ENCODE measurements at places on chromosomes 16 and 17. TPM values are rescaled to one million over a fixed set of nuclear protein-coding genes. Genes with fewer than 3 reads are reported as not detected.

DNA sequence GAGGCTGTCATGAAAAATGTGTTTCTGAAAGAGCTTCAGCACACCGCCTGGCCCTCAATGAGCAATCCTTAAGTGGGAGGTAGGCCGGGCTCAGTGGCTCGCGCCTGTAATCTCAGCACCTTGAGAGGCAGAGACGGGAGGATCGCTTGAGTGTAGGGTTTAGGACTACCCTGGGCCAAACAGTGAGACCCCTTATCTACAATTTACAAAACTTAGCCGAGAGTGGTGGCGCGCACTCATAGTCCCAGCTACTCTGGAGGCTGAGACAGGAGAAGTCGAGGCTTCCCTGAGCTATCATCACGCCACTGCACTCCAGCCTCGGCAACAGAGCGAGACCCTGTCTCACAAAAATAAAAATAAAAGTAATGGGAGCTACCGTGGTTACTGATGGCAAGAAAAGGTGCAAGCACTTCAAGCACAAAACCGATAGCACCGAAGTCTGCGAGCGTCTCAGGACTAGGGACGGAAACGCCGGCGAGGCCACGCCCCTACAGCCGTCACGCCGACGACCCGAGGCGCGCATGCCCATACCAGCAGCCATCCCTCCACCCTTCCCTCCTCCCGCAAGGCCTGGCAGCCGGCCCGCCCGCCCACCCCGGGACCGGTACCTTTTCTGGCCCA lies 607 bp downstream of the THUMPD1 start:
- no peaks in the 10 kb centered on the region for H3K27me3 ChIP-seq
- DNase-seq: peak; percentile 91
- no peaks in the 10 kb centered on the region for H3K36me3 ChIP-seq
- peak overlapping the region; percentile 96 for H3K27ac ChIP-seq

- H3K4me3 ChIP-seq: no peak overlapping the region
- peaks cover 7% of the 10 kb centered on the region for H3K4me1 ChIP-seq
- peaks cover 14% of the 10 kb centered on the region for H3K36me3 ChIP-seq
- H3K27me3 ChIP-seq: no peaks in the 10 kb centered on the region
- DNase-seq: no peak
- H3K27ac ChIP-seq: no peak overlapping the region
Observed at GRCh38 chr17:75144816-75145512, 9.3 kb downstream of the JPT1 start.

- H3K4me3 ChIP-seq: peak overlapping the region; percentile 84
- peaks cover 69% of the 10 kb centered on the region for H3K4me1 ChIP-seq
- peaks cover 26% of the 10 kb centered on the region for H3K36me3 ChIP-seq
Observed at GRCh38 chr16:57140931-57141668, 44.7 kb downstream of the PSME3IP1 start.

- no peaks in the 10 kb centered on the region for H3K4me1 ChIP-seq
- H3K36me3 ChIP-seq: no peaks in the 10 kb centered on the region
- no peak overlapping the region for H3K4me3 ChIP-seq
- H3K27ac ChIP-seq: no peak overlapping the region
Observed at GRCh38 chr16:86095131-86095752, 196.3 kb downstream of the IRF8 start.

DNA sequence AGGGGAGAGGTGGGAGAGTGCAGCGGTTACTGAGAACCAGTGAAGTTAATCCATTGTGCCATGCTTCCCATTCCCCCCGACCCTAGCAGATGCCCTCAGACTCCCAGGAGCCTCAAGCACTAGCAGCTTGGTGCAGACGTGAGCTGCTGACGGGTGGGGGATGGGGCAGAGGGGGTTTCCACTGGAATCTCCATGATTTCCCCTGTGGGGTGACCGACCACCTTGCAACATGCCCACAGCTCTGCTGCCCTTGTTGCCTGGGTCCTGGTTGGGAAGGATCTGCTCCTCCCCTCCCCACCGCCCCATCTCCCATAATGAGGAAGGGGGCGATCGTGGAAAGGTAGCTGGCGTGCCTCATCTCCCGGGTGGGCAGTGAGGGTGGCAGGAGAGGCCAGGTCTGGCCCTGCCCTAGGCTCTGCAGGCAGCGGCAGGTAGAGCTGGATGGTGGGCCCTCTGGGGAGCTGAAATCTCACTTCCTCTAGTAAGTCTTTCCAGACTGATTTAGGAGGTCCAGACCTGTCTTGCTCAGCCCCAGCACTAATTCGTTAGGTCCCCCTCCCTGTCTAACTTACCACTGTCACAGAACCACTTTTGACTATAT lies 9.6 kb downstream of the FLOT2 start:
- H3K4me1 ChIP-seq: peaks cover 57% of the 10 kb centered on the region
- H3K27me3 ChIP-seq: no peaks in the 10 kb centered on the region
- no peak overlapping the region for H3K27ac ChIP-seq
- no peak for DNase-seq
- no peak overlapping the region for H3K4me3 ChIP-seq

DNA sequence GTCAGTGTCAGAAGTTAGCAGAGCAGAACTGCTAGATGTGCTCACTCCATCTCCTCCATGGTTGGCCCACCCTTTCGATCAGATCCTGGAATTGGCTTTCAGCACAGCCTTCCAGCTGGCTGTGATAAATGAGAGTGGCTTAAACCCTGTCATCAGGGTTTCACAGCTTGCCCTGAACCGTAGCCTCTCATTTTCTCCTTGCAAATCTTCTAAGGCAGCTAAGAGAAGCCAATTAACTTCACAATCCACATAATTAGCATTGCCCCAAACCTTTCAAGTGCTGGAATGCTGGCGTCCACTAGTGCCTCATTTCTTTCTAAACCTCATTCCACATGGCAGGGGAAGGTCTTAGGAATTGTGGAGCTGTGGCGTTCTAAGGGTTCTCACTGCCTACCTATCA lies 21.7 kb downstream of the MILR1 start:
- H3K27ac ChIP-seq: peak overlapping the region; percentile 15
- H3K27me3 ChIP-seq: no peaks in the 10 kb centered on the region
- DNase-seq: no peak
- H3K4me3 ChIP-seq: no peak overlapping the region
- no peaks in the 10 kb centered on the region for H3K4me1 ChIP-seq

SHISA9 gene
- total RNA-seq: not detected
